ENCODE measurements at places on chromosomes 1 and 21. TPM values are rescaled to one million over a fixed set of nuclear protein-coding genes. Genes with fewer than 3 reads are reported as not detected.

GRCh38 chr1:10507111-10507879 lies 32.5 kb downstream of the PEX14 start:
- peak; percentile 41 for DNase-seq
- H3K27ac ChIP-seq: no peak overlapping the region
- H3K4me1 ChIP-seq: peaks cover 30% of the 10 kb centered on the region
- no peaks in the 10 kb centered on the region for H3K36me3 ChIP-seq
- no peaks in the 10 kb centered on the region for H3K27me3 ChIP-seq

S100A5 gene
- 6.0 TPM for total RNA-seq

- no peaks in the 10 kb centered on the region for H3K36me3 ChIP-seq
- H3K27me3 ChIP-seq: no peaks in the 10 kb centered on the region
- peaks cover 28% of the 10 kb centered on the region for H3K4me1 ChIP-seq
- DNase-seq: peak; percentile 84
- H3K27ac ChIP-seq: peak overlapping the region; percentile 57
Observed at GRCh38 chr1:224542783-224543440, 73.2 kb upstream of the CNIH3 start.

- no peaks in the 10 kb centered on the region for H3K36me3 ChIP-seq
- no peak overlapping the region for H3K4me3 ChIP-seq
- no peak overlapping the region for H3K27ac ChIP-seq
- H3K4me1 ChIP-seq: no peaks in the 10 kb centered on the region
- no peaks in the 10 kb centered on the region for H3K27me3 ChIP-seq
Observed at GRCh38 chr1:233647073-233647472, 33.2 kb downstream of the KCNK1 start.

DNA sequence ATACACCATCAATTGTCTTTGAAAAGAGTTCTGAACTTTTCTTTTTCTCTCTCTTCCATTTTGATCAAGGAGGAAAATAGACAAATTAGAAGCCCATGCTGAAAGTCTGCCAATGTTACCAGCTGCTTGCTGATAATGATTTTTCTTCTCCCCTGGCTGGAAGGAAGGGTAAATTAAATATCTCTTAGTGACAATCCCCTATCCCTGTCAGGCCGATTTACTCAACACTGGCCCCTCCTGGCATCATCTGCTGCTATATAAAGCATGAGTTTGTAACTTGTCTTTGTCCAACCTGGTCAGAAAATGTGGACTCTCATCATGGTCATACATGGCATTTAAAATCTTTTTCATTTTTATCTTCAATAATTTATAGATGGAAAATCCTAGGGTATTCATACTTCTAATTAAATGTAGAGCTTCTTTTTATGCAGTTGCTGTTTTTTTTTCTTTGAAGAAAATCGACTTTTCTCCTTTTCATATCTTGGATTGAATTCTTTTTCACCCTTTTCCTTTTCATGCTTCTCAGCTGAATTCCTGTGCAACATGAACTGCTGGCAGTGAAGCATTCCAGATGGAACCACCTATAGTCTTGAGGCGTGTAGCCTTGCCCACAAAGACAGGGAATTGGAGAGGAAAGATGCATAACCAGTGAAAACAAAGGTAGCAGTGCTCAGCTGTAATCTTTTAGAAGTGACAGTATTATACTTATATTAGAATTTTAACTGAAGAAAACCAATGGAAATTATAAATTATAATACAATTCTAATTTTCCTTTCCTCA lies 214.7 kb upstream of the PTGFR start:
- no peak for DNase-seq
- no peaks in the 10 kb centered on the region for H3K27me3 ChIP-seq
- H3K27ac ChIP-seq: no peak overlapping the region
- peaks cover 6% of the 10 kb centered on the region for H3K4me1 ChIP-seq

- no peaks in the 10 kb centered on the region for H3K27me3 ChIP-seq
- no peaks in the 10 kb centered on the region for H3K4me1 ChIP-seq
- H3K27ac ChIP-seq: no peak overlapping the region
- no peak overlapping the region for H3K4me3 ChIP-seq
- H3K36me3 ChIP-seq: no peaks in the 10 kb centered on the region
- no peak for DNase-seq
Observed at GRCh38 chr1:57770772-57771171, 346.9 kb upstream of the DAB1 start.

- no peak overlapping the region for H3K4me3 ChIP-seq
- DNase-seq: no peak
- H3K36me3 ChIP-seq: no peaks in the 10 kb centered on the region
- H3K4me1 ChIP-seq: no peaks in the 10 kb centered on the region
Observed at GRCh38 chr1:111906816-111907215, 82.7 kb downstream of the KCND3 start.

- H3K4me3 ChIP-seq: no peak overlapping the region
- H3K4me1 ChIP-seq: peaks cover 3% of the 10 kb centered on the region
- no peaks in the 10 kb centered on the region for H3K27me3 ChIP-seq
- H3K27ac ChIP-seq: no peak overlapping the region
- DNase-seq: no peak
Observed at GRCh38 chr1:54327386-54328065, 78.7 kb downstream of the SSBP3 start.

LAX1 gene
- total RNA-seq: 0.12 TPM

DNA sequence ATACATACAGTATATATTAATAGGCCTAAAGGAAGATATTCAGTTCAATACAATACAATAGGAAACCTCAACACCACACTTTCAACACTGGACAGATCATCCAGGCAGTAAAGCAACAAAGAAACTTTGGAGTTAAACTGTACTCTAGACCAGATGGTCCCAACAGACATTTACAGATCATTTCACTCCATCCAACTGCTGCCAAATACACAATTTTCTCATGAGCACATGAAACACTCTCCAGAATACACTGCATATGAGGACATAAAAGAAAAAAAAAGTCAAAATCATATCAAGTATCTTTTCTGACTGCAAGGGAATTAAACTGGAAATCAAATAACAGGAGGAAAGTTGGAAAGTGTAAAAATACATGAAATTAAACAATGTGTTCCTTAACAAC lies 607.5 kb upstream of the BRINP3 start:
- no peak for DNase-seq
- no peaks in the 10 kb centered on the region for H3K4me1 ChIP-seq
- no peak overlapping the region for H3K4me3 ChIP-seq
- no peaks in the 10 kb centered on the region for H3K27me3 ChIP-seq
- no peaks in the 10 kb centered on the region for H3K36me3 ChIP-seq
- H3K27ac ChIP-seq: no peak overlapping the region

GNAT2 gene
- 0.76 TPM for total RNA-seq

DNA sequence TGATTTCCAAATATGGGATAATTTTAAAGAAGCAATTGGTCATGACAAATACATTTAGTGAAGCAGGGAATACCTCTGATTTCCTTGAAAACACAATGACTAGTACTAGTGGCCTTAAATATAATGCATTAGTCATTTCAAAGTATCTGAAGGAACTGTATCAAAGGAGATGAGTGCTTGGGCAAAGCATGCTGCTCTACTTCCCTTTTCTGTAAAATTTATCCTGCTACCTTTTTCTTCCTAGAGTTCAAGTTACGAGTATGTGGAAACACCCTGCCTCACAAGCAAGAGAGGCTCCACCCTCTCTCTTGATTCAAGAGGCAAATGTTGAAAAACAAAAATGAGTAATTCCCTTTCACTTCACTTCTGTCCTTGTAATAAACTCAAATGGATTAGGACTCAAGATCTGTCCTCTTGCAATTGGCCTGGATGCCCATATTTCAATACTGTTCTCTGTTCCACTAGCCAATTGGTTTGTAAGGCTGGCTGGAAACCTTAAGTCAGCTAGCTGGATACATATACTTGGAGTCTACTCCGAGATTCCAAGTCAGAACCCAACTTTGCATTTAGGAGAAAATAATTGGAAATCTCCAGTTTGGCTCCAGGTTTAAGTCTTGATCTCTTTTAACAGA lies 92.5 kb downstream of the CDC42BPA start:
- H3K27ac ChIP-seq: no peak overlapping the region
- no peaks in the 10 kb centered on the region for H3K27me3 ChIP-seq
- peak; percentile 35 for DNase-seq
- peaks cover 18% of the 10 kb centered on the region for H3K4me1 ChIP-seq
- no peaks in the 10 kb centered on the region for H3K36me3 ChIP-seq

MYCBP gene
- total RNA-seq: 40.2 TPM

A3GALT2 gene
- total RNA-seq: not detected

GRCh38 chr1:186424539-186424938 lies 36.4 kb downstream of the PDC start:
- H3K4me1 ChIP-seq: no peaks in the 10 kb centered on the region
- no peaks in the 10 kb centered on the region for H3K27me3 ChIP-seq
- no peaks in the 10 kb centered on the region for H3K36me3 ChIP-seq

GRCh38 chr1:206472024-206472423 lies 1.7 kb downstream of the IKBKE start:
- no peaks in the 10 kb centered on the region for H3K27me3 ChIP-seq
- no peak overlapping the region for H3K27ac ChIP-seq
- no peak overlapping the region for H3K4me3 ChIP-seq
- H3K4me1 ChIP-seq: peaks cover 19% of the 10 kb centered on the region
- H3K36me3 ChIP-seq: no peaks in the 10 kb centered on the region

ICOSLG gene
- total RNA-seq: 4.7 TPM

DNA sequence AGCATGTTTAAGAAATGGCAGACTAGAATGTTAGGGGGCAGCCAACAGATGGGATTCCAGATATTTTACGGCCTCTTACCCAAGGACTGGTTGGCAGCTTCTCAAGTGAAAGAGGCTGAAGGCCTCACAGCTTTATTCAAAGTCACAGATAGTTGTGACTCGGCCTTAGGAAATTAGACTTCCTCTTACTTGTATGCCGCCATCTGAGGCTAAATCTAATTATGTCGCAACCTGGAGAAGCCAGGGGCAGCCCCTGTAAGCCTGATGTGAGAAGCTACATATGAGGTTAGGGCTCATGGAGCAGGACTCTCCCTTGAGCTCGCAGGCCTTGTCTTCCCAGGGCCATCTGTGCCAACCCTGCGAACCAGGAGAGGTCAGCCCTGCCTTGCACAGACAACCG lies 352.5 kb downstream of the HHAT start:
- H3K36me3 ChIP-seq: no peaks in the 10 kb centered on the region
- H3K4me3 ChIP-seq: no peak overlapping the region
- no peak for DNase-seq
- H3K27ac ChIP-seq: no peak overlapping the region

AGO4 gene
- total RNA-seq: 6.1 TPM

GRCh38 chr1:113787663-113788062 lies 24.6 kb downstream of the RSBN1 start:
- H3K4me3 ChIP-seq: no peak overlapping the region
- H3K36me3 ChIP-seq: no peaks in the 10 kb centered on the region
- no peak for DNase-seq
- no peaks in the 10 kb centered on the region for H3K27me3 ChIP-seq
- no peak overlapping the region for H3K27ac ChIP-seq
- H3K4me1 ChIP-seq: peaks cover 12% of the 10 kb centered on the region

AGMAT gene
- total RNA-seq: not detected

GRCh38 chr1:66711420-66711819 lies 40.8 kb upstream of the DYNLT5 start:
- no peak overlapping the region for H3K4me3 ChIP-seq
- H3K27ac ChIP-seq: no peak overlapping the region
- no peaks in the 10 kb centered on the region for H3K27me3 ChIP-seq
- no peaks in the 10 kb centered on the region for H3K4me1 ChIP-seq
- no peak for DNase-seq
- H3K36me3 ChIP-seq: no peaks in the 10 kb centered on the region

DNA sequence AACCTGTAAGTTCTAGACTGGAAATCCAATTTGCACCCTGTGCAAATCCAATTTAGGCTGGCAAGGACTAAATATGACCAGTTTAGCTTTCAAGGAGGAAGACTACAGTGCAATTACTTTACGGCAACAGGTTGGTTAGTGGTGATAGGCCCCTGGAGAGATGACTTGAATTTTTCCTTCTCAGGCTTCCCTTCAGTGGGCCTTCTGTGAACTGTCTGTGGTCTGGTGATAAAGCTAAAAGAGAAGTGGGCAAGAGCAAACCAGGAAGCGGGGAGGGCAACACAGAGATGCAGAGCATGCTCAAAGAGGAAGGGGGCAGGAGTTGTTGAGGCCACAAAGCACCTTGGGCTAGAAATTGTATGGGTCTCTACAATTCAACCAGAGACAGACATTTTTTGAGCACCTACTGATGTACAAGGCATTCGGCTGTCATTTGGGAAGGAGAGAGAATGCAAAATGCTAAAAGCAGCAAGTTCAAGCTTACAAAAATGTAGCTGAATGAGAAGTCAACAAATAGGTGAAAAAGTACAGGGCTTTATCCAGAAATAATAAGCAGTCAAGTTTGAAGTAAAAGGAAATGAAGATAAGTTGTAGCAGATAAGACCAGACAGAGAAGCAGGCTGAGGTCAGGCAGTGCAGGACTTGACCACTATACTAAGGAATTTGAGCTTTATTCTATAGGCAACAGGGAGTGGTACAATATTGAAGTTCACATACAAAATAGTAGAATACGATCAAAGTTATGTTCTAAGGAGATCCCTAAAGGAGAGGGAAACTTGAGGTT lies 23.9 kb downstream of the INPP5B start:
- H3K4me1 ChIP-seq: no peaks in the 10 kb centered on the region
- H3K27ac ChIP-seq: no peak overlapping the region
- H3K36me3 ChIP-seq: no peaks in the 10 kb centered on the region
- no peaks in the 10 kb centered on the region for H3K27me3 ChIP-seq
- no peak for DNase-seq
- H3K4me3 ChIP-seq: no peak overlapping the region

TMIGD3 gene
- total RNA-seq: not detected

- DNase-seq: no peak
- peaks cover 27% of the 10 kb centered on the region for H3K4me1 ChIP-seq
- H3K36me3 ChIP-seq: no peaks in the 10 kb centered on the region
Observed at GRCh38 chr1:32703479-32704291, 1.1 kb upstream of the SYNC start.

DNA sequence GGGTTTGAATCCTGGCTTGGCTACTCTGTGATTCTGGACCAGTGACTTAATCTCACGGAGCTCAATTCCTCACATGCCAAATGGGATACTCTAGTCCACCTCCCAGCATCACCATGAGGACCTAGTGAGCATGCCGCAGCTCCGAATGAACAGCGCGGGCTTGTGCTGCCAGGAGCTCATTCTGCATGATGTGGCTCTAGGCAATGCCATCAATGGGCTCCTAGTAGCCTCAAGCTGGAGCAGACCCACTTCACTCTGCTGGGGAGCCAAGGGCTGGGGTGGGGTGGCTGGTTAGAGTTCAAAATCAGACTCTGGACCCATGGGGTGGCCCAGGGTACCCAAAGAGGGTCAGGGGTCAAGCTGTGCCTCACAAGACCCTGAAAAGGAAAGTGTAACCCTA lies 41.5 kb downstream of the CDK18 start:
- H3K27ac ChIP-seq: no peak overlapping the region
- DNase-seq: no peak
- no peak overlapping the region for H3K4me3 ChIP-seq
- H3K36me3 ChIP-seq: no peaks in the 10 kb centered on the region
- no peaks in the 10 kb centered on the region for H3K27me3 ChIP-seq
